Osteocyte (in vitro differentiated cells): ENCODE measurements at places on chromosomes 5 and 9.

- no peak for DNase-seq
Observed at GRCh38 chr9:131521822-131522221, 9.2 kb downstream of the UCK1 start.

- no peak for DNase-seq
Observed at GRCh38 chr9:27504259-27504658, 19.8 kb upstream of the IFNK start.

DNA sequence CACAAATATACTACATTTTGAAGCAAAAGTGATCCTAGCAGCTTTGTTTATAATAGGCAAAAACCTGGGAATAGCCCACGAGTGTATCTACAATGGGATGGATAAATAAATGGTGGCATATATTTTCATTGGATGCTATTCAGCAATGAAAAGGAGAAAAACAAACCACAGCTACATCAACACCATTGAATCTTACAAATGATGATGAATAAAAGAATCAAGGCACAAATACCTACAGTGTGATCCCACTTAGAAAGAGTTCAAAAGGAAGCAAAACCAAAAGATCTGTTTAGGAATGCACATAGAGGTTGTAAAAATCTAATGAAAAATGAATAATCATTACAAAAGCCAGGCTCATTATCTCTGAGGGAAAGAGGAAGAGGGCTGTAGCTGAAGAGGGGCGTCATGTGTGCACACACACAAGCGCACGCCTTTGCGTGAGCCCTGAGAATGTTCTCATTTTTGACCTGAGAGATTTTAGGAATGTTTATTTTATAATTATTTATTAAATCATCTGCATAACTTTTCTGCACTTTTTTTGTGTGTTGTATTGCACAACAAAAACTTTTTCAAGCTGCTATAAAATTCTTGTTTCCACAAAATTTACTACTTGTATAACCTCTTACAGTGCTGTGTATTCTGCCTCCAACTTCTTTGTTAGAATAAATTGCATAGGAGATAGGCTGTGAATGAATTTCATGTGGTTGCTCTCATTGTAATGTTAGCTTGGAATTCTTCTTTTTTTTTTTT lies 5.9 kb upstream of the RHOBTB3 start:
- no peak for DNase-seq

- DNase-seq = no peak
Observed at GRCh38 chr5:73983644-73984043, 357.6 kb downstream of the ARHGEF28 start.

- no peak for DNase-seq
Observed at GRCh38 chr9:92648474-92648971, 21.4 kb downstream of the IPPK start.

GRCh38 chr9:98807814-98808195 lies 335 bp downstream of the GALNT12 start:
- DNase-seq = no peak

GRCh38 chr5:45697201-45697600 lies 1.0 kb upstream of the HCN1 start:
- no peak for DNase-seq

- DNase-seq = no peak
Observed at GRCh38 chr9:136122425-136123383, 4.0 kb upstream of the TMEM250 start.

DNA sequence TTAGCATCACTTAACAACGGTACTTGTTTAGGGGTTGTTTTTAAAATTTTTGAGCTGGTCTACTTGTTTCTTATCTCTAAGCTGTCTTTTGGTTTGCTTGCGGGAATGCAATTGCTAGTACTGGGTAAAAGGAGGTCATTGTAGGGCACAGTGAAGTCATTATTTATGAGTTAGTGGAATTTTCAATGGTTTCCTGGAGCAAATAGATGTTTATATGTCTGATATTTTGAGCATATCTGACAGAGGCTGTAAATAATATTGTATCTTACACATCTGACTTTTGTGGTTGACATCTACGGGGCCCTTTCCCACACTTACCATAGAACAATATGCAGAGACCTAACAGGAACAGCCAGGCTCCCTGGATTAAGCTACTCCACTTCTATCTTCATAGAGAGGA lies 90.4 kb upstream of the IL6ST start:
- DNase-seq = no peak

GRCh38 chr5:127012916-127013315 lies 17.4 kb downstream of the MARCHF3 start:
- DNase-seq = no peak

DNA sequence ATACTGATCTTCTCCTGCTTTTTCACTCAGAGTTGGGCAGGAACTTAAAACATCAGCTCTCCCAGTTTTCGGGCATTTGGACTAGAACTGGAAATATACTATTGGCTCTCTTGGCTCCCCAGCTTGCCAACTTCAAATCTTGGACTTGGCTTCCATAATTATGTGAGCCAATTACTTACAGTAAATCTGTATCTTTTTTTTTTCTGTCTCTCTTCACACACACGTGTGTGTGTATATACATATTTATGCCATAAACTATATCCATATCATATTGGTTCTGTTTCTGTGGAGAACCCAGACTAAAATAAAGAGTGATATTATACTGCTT lies 379.6 kb upstream of the PRR16 start:
- no peak for DNase-seq

GRCh38 chr5:54073131-54073530 lies 237.2 kb downstream of the ARL15 start:
- no peak for DNase-seq

DNA sequence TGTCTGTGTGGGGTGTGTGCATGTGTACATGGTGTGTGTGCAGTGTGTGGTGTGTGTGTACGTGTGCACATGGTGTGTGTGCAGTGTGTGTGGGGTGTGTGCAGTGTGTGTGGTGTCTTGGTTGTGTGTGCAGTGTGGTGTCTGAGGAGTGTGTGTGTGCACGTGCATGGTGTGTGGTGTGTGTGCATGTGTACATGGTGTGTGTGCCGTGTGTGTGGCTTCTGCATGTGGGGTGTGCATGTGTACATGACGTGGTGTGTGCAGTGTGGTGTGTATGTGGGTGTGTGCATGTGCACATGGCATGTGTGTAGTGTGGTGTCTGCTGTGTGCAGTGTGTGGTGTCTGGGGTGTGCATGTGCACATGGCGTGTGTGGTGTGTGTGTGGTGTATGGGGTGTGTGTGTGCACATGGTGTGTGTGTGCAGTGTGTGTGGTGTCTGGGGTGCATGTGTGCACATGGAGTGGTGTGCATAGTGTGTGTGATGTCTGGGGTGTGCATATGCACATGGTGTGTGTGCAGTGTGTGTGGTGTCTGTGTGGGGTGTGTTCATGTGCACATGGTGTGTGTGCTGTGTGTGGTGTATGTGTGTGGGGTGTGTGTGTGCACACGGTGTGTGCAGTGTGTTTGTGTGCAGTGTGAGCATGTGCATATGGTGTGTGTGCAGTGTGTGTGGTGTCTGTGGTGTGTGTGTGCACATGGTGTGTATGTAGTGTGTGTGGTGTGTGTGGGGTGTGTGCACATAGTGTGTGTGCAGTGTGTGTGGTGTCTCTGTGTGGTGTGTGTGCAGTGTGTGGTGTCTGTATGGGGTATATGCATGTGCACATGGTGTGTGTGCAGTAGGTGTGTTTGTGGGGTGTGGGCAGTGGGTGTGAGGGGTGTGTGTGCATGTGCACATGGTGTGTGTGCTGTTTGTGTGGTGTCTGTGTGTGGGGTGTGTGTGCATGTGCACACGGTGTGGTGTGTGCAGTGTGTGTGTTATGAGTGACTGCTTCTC lies 40.6 kb upstream of the ZNG1F start:
- peak; percentile 89 for DNase-seq

DNA sequence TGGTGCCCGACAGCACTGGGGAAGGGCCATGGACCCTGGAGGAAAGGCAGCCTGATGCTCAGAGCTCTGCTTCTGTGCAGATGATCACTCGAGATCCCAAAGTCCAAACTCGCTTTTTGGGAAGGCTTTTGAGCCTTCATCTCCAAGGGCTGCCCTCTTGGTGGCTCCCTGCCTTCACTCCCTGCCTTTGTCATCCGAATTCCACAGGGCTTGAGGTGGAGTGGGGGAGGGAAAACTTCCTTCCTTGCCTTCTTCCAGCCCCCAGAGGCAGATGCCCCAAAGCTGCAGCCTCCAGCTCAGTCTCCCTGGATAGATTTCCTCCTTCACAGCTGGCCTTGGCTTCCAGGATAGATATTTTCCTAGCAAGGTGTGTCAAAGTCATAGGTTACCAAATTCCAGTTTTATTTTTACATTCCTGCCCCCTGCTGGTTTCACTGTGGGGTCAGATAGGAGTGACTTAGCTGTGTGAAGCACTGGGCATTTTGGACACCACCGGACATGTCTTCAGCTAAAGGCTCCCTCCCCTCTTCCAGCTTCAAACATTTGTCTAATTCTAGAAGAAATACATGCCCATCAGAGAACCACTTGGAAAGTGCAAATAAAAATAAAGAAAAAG lies 268.2 kb downstream of the HSPA4 start:
- DNase-seq = no peak

DNA sequence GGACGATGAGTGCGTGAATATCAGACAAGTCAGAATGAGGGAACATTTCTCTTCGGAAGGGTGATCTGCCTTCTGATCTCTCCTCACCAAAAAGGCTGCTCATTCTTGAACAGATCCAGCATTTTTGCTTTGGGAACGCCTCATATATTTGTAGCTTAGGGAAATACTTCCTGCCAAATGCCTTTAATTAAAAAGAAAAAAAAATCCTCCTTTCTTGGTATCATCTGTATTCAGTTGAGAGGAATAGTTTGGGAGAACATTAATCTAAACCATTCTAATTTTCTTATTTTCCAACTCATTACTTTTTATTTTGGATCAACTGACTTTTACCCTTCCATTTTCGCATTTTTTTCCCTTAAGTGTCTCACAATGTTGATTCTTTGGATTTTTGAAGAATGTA lies 163.4 kb downstream of the SNX18 start:
- no peak for DNase-seq

DNA sequence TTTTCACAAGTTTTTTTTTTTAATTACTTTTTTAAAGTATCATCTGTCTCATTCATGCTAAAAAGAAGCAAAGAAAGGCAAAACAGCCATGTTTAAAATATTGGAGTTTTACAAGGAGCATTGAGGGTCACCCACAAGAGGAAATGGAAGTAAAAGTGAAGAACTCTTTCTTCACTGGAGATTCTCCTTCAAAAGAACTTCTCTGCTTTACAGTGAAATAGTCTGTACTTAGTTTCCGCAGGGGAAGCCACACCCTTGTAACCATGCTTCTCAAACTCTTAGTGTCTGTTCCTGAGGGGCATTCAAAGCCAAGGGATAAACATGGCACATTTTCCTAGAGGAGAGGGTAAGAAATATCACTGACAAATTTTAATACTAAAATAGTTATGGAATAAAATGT lies 8.6 kb downstream of the C9orf72 start:
- no peak for DNase-seq

DNA sequence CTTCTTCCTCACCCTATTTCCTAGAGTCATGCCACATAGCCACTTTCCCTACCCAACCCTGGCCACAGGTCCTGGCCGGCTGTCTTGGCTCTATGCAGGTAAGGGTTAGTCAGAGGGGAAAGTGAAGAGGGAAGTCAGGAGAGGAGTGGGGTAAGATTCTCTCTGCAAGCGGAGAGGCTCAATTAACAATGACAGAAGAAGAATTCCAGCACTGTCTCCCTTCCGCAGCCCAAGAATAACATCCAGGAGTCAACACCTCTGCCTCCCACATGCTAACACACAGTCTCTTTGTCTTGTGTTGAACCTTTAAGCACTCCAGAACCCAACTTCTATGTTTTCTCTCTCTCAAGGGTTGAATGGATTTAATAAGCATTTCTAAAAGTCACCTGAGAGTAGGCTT lies 235.1 kb upstream of the ANKRD55 start:
- no peak for DNase-seq

DNA sequence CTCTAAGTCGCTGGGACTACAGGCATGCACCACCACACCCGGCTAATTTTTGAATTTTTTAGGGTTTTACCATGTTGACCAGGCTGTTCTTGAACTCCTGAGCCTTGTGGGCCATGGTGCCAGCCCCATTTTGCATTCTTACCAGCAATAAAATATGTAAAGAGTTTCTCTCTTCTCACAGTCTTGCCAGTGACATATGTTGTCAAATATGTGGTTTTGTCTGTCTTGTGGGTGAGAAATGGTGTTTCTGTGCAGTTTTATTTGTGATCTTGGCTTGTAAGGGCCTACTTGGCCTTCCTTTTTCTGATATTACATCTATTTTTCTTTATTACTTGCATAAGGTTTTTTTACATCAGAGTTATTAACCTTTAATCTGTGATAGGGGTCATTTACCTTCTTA lies 47.1 kb downstream of the SPIN1 start:
- DNase-seq = no peak

GRCh38 chr9:89695441-89695891 lies 90.7 kb downstream of the GADD45G start:
- DNase-seq = no peak

DNA sequence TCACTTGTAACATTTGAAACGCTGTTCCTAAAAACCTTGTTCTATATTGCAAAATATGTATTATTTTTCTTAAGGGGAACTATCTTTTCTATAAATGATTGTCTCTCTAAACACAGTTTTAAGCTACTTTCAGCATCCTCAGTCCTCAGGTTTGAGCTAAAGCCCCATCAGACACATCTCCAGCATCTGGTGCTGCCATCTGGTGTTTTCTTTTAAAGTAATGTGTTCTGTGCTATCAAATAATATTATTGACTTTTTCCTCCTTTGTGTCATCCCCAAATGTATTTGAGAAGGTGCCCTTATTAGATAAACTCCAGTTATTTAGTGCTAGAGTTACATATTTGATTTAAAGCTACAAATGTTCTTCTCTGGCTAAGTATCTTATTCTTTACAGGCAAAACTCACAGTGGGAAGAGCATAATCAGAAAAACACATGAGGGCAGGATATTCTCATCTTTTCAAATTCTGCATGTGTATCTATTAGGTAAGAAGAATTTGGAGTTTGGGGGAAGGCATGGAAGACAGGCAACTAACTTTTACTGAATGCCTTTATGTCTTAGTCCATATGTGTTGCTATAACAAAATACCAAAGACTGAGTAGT lies 27.5 kb downstream of the ZNF474 start:
- DNase-seq = no peak

DNA sequence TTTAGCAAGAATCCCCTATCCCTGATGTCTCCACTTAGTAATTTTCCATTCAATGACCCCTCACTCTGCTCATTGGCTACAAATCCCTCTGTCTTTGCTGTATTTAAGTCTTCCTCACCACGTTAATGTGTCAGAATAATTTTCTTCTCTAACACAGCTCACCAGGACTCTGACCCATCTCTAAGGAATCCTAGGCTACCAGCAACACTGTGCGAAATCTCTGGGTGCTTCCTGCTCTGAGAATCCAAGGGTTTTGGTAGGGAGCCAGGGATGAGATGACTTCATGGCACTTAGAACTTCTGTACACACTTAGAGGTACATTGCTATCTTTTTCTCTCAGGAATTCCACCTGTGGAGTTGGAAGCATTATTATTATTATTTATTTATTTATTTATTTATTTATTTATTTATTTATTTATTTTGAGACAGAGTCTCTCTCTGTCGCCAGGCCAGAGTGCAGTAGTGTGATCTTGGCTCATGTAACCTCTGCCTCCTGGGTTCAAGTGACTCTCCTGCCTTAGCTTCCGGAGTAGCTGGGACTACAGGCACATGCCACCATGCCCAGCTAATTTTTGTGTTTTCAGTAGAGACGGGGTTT lies 53.5 kb downstream of the FOXI1 start:
- DNase-seq = no peak

- DNase-seq = no peak
Observed at GRCh38 chr9:91812191-91812590, 137.8 kb downstream of the ROR2 start.
